ENCODE measurements at places on chromosomes 13 and 19.
A peak's percentile ranks its signal among the peaks of the same experiment; 100 is the strongest.

- no peak for DNase-seq
Measured at GRCh38 chr13:98176777-98177608, at the start of gene RNF113B. RNF113B (minus strand) TSS chr13:98177269; CDS start chr13:98177236, 33 bp downstream.

DNA sequence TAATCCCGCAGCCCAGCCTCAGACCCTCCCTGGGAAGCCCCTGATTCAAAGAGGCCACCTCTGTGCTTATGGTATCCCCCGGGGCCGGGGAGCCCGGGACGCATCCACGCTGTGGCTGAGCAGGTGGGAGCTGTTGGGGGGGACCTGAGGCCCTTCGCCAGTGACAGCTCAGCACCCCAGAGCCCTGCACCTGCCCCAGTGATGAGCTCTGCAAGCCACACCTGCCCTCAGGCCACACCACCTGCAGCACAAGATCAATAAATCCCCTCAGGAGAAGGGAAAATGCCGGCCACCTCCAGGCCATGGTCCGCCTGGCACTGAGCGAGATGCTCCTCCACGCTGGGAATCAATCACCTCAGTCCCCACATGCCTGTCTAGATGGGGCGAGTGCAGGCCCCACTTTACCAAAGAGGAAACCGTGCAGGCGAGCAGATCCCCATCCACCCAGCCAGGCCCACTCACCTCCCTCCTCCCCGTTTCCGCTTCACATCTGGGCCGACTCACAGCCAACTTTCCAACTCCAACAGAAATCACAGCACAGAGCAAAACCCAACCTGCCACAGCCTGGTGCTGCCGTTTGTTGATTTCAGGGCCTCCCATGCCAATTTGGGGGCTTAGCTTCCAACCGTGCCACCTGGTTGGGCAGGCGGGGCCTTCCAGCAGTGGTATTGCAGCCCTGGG is 12.8 kb downstream of the MOB3A start:
- DNase-seq: peak; percentile 73

DNA sequence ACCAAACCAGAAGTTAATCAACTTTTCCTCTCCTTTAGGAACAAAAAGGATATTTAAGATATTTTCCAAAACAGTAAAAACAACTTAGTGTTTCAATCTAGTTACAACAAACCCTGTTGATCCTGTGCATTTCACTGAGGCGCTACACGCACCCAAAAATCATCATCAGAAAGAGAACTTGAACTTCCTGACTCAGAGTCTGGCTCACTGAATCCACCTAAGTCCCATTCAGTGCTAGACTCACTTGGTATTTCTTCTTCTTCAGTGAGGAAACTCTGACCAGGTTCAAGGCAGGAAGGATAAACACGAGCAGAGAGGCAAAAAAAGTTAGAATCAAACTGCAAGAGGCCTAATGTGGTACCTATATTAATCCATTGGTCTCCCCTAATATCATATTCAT is 2.2 kb downstream of the KBTBD6 start:
- no peak for DNase-seq

DNA sequence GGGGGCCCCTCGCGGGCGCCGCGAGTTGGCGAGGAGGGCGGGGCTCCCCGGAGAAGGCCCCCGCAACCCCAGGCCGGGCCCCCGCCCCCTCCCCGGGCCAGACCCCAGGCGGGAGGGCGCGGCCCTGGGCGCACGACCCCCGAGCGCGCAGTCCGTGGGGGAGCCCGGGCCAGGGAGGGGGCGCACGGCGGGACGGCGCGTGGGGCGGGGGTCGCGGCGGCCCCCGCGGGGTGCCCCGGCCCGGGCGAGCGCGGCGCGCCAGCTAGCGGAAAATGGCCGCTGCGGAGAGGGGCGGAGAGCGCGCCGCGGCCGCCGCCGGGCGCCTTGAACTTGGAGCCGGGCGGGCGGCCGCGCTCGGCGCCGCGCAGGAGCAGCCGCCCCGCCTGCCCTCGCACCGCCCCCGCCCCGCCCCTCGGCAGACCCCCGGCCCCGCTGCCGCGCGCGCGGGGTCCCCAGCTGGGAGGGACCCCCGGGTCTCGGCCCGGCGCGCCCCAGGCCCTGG is 6.4 kb upstream of the NFIC start:
- peak; percentile 33 for DNase-seq

- no peak for DNase-seq
Measured at GRCh38 chr19:6987850-6988249, 33.4 kb downstream of the MBD3L2B start.

DNA sequence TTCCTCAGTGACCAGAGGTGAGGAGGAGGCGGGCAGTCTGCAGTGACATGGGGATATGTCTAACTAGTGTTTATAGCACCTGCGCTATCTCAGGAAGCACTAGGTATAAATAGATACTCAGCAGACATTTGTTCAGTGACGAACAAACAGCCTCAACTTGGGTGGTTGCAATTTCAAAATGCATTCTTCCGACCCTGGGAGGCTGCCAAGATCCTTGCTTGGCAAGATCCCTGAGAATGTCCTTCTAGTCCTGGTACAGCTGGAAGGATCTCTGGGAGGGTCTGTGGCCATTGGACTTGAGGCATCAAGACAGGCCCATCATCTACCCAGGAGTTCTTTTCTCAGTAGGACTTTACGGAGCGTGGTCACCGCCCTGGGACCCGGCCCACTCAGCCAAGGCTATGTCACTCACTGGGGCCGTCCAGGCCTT is 299.5 kb downstream of the ZNF536 start:
- DNase-seq: no peak

GRCh38 chr13:113890774-113891480 is 27.1 kb upstream of the GAS6 start:
- no peak for DNase-seq
